ENCODE measurements at places on chromosomes 3 and 15.

- DNase-seq: no peak
Measured at GRCh38 chr3:37198996-37199395, 24.6 kb upstream of the LRRFIP2 start.

GRCh38 chr3:180036092-180036670, 556 bp downstream of the PEX5L start:
- DNase-seq: no peak

DNA sequence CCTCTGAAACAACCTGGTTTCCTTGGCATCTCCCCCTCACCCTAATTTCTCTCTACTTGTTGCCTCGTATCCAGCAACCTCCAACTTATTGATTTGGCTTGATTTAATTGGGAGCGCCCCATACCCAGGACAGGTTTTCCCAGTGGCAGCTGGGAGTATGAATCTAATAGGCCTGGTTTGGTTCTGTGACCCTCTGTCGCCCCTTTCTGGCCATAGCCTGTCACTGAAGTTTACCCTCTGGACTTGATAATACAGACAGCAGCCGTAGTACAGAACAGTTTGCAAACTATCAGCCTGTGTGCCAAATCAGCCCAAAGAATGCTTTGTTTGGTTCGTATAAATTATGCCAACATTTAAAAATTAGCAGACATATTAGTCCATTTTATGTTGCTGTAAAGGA, 525.1 kb upstream of the GOLIM4 start:
- DNase-seq: peak; percentile 4

DNA sequence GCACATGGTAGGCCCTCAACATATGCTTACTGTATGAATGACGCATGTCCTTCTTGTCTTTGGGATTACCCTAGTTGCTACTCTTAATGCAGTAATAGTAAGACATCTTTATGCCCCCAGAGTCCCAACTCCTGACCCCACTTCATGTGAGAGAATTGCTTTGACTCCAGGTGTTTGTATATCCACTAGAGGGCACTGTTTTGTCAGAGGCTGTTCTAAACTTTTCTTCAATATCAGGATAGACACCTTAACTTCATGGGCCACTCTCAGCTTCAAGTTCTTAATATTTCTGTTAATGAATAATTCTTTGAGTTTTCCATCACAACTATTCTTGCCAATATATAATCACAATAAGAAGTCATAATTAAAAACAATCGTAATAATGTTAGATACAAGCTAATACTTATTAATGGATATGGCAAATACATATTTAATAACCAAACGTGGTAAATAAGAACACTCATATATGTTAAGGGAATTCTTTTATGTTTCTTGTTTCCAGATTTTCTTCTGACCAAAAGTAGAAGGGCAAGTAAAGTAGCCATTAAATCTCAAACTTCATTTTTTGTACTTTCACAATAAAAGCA, 337.2 kb upstream of the DNAJC19 start:
- peak; percentile 52 for DNase-seq

- no peak for DNase-seq
Measured at GRCh38 chr3:44969828-44970179, 6.2 kb downstream of the ZDHHC3 start.

DNA sequence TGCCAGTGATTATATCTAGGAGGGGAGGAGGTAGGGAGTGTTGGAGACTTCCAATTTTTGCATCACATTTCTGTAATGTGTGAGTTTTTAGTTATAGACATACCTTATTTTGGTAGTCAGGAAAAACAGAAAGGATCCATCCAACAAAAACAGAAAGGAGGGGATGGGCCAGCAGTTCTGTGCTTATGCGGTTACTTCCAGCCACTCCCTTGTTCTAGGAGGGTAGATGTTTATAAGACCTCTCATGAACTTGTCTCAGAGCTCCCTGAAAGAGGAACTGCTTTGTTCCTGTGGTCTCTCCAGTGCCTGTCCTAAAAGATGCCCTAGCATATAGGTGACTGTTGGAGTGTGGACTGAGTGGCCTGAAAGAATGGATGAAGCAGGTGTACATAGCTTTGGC, 323.3 kb downstream of the CACNA2D3 start:
- DNase-seq: no peak

DNA sequence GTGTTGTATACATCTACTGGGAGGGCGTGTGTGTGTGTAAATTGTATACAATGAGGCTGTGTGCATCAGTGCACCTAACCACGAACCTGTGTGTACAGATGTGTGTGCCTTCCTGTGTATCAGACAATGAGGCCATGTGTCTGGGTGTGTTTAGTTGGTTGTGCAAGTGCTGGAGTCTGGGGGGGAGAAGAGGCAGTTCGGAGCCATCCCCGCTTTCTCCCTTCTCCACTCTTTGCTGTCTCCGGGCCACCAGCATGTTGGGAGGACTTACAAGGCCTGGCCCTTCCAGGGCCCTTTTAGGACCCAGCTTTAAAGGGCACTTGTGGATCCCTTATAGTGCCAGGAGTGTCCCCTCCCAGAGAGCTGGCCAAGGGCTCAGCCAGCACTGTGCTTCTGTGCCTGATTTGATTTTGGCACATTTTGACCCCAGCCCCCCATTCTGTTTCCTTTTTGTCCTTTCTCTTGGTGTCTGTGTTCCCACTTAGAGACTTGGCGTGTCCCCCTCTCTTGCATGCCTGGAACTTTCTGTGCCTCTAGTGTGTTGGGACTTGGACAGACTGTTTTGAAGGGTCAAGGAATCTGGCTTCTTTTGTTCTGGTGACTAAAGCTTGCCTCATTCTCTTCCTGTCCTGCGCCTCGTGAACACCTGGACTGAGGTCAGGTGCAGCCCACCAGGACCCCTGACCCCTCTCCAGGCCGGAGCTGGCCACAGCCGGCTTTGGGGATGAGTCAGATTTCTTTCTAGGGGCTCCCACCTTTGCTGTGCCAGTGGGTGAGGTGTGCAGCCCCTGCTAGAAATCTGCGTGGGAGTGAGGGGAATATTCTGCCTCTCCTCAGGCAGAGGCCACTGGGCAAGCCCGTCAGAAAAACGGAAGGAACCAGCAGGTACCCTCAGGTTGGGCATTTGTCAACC, 1.5 kb downstream of the CTDSPL start:
- peak; percentile 9 for DNase-seq

DNA sequence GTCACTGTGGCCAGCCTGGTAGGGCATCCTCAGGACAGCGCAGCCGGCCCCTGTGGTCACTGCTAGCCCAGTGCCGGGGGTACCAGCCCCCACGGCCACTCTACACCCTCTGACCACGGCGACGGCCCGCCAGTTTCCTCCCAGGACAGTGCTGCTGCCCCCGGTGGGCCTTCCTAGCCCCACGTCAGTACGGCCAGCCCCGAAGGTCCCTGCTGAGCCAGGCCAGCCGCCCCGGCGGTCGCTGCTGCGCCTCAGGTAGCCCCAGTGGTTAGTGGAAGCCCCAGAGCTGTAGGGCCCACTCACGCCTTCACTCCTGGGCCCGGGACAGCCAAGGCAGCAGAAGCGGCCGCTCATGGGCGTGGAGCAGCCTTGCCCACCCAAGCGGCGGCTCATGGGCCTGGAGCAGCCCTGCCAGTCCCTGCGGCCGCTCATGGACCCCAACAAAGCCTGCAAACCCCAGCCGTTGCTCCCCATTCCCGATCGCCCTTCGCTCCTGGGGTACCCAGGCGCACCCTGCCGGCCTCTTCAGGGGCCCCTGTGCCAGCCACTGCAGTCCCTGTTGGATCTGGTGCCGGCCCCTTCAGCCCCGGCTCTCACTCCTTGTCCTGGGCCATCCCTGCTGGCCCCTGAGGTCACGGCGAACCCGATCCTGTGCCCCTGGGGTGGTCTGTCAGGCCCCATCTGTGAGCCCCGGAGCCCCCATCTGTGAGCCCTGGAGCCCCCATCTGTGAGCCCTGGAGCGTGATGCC, 9.5 kb upstream of the ROPN1B start:
- DNase-seq: no peak

DNA sequence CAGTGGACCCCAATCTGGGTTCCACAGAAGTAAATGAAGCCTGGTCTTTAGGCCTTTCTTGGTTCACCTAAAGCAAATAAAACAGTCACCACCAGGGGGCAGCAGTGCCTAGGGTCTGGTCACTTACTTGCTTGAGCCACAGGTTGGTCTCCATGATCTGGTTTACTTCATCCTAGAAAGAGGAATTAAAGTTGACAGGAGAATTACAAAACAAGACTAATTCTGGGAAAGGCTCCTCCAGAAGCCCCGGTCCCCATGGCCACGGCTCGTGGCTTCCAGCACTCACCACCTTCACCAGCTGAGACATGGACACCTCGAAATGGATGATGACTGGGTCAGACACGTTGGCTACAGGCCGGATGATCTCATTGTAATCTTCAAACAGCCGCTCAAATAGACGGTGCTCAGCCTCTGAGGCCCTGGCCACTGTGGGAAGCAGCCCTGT, 2.3 kb downstream of the CHRNA3 start:
- peak; percentile 88 for DNase-seq

GRCh38 chr3:128385080-128385832, 81.4 kb downstream of the DNAJB8 start:
- no peak for DNase-seq

DNA sequence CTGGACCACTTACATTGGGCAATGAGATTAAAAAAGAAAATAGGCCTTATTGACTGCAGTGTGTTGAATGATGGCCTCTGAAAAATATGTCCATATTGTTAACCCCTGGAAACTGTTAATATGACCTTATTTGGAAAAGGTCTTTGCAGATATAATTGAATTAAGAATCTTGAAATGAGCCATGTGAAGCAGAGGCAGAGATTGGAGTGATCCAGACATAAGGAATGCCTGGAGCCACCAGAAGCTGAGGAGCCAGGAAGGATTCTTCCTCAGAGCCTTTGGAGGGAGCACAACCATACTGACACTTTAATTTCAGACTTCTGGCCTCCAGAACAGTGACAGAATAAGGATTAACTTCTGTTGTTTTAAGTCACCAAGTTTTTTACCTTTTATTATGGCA, 510.4 kb upstream of the AGTR1 start:
- DNase-seq: no peak

GRCh38 chr3:177085794-177086193, 111.5 kb downstream of the TBL1XR1 start:
- no peak for DNase-seq

GRCh38 chr15:25682340-25682739, 180.8 kb downstream of the ATP10A start:
- DNase-seq: no peak

DNA sequence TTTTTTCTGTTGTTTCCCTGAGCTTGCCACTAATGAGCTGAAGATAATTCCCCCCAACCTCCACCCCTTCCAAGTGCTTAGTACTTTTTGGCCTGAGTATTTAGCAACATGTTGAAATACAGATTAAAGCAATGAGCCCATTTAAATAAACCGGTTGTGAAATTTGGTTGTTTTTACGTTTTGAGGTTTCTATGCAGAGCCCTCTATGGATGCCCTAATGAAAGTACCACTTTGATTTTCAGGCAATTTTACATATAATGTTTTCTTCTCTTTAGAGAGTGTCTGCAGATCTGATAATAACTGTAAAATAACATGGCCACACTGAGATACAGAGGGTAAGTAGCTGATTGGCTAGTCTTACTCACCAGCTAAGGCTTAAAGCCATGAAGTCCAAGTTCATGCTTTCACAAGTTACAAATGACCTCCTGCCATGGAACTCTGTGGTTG, 139.4 kb upstream of the SLC7A14 start:
- DNase-seq: no peak

- DNase-seq: peak; percentile 68
Measured at GRCh38 chr3:197038679-197039462, 9.3 kb upstream of the MELTF start.

GRCh38 chr15:32656091-32656490, 14.6 kb downstream of the SCG5 start:
- DNase-seq: no peak

GRCh38 chr3:10674578-10674977, 141.4 kb upstream of the SLC6A11 start:
- DNase-seq: no peak

DNA sequence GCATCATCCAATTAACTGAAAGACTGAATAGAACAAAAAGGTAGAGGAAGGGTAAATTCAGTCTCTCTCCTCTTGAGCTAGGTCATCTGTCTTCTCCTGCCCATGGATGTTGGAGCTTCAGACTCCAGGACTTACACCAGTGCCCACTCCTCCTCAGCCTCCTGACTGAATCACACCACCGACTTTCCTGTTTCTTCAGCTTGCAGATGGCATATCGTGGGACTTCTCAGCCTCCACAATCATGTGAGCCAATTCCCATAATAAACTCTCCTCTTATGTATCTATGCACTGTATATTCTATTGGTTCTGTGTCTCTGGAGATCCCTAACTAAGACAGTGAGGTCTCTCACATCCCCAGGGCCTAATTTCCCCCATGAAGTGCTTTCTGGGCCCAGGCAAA, 140.4 kb downstream of the CD47 start:
- DNase-seq: no peak

GRCh38 chr3:10440684-10441083, 64.7 kb downstream of the ATP2B2 start:
- no peak for DNase-seq

- DNase-seq: no peak
Measured at GRCh38 chr3:134078169-134078831, 48.6 kb upstream of the SLCO2A1 start.

DNA sequence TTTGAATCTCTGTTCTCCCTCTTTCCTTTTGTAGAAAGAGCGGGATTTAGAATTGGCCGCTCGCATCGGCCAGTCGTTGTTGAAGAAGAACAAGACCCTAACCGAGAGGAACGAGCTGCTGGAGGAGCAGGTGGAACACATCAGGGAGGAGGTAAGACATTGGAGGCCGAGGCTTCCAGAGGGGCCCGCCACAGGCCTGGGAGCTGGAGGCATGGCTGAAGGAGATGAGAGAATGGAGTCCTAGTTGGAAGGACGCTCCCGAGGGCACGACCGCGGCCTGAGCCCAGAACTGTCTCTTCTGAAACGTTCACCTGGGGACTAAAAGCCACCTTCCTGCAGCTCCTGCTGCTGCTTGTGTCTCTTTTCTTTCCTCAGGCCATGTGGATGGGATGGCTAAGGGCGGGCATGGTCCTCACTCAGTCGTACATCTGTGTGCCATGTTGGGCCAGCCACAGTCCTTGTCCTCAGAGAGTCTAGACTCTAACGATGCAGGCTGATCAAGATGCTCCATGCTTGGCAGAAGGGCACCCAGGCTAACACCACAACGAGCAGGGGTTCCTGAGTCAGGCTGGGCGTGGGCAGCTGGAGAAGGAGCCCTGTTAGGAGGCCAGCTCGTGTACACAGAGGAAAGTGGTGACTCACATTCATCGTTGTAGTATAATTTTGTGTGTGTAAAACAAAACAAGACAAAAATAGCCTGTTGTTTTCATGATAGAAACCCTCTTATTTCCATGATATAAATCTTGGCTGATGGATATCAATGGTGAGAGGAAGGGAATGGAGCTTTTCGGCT, 81.1 kb downstream of the CCK start:
- peak; percentile 27 for DNase-seq

DNA sequence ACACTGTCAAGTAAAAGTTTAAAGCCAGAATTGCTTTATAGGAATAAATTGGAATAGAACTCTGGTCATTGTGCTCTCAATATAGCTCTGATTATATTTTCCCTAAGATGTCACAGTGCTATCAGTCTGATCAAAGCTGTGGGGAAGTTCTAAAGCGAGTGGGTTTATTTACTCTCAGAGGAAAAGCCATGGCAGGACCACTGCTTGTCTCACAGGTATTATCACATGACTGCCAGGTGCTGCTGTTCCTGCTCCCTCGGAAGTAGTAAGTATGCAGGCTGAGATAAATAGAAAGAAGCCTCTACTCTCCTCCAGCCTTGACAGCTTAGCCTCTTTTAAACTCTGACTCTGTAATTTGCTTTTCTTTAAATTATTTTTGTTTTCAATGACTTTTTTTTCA, 49.1 kb upstream of the UTS2B start:
- no peak for DNase-seq

GRCh38 chr3:187014417-187014864, 84.1 kb downstream of the ST6GAL1 start:
- DNase-seq: no peak

- no peak for DNase-seq
Measured at GRCh38 chr15:43859546-43859945, 32.7 kb downstream of the WDR76 start.

All from RWPE1 (cell line).